ENCODE measurements at places on chromosomes 7 and 10. TPM values are rescaled to one million over a fixed set of nuclear protein-coding genes. Genes with fewer than 3 reads are reported as not detected.

Gene EPHB6
- total RNA-seq = 28.6 TPM

DNA sequence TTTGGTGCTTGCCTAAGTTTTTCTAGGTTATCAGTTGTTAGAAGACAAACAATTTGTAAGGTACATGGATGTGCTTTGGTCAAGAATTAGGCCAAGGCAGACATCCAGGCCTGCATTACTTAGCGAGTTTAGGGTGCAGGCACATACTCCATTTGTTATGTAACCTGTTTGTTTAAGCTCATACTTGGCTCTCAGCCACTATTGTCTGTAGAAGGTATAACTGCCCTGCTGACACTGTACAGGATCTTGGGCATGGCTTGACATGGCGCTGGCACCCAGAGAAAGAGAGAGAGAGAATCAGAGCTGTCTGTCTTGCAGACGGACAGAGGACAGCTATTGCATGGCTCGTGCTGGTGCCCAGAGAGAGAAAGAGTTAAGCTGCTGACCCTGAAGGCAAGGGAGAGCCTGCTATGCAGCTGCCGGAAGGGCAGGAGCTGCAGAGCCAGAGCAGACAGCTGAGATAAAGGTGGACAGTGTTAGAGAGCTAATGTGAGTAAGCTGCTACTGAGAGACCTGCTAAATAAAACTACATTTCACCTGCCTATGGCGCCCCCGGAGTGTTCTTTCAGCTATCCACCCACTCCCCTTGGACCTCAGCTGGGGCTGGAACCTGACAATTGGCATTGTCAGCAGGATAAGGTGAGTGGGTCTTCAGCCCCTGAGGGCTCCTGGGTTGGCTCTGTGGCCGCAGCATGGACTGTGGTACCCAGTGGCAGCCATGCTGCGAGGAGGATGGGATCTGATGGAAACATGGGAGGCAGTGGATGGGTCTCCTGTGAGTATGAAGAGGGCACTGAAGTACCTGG is 120.9 kb upstream of the TMEM106B start:
- no peak overlapping the region for H3K4me3 ChIP-seq
- H3K4me1 ChIP-seq = no peaks in the 10 kb centered on the region
- no peak for DNase-seq
- no peak overlapping the region for H3K27ac ChIP-seq
- no peaks in the 10 kb centered on the region for H3K27me3 ChIP-seq
- no peaks in the 10 kb centered on the region for H3K36me3 ChIP-seq

Gene IFIT2
- 10.2 TPM for total RNA-seq

- no peak overlapping the region for H3K27ac ChIP-seq
- no peaks in the 10 kb centered on the region for H3K4me1 ChIP-seq
- no peaks in the 10 kb centered on the region for H3K36me3 ChIP-seq
- H3K4me3 ChIP-seq = no peak overlapping the region
- DNase-seq = no peak
- H3K27me3 ChIP-seq = no peaks in the 10 kb centered on the region
Measured at GRCh38 chr7:11742496-11742895, 89.5 kb downstream of the THSD7A start.

Gene ITPRID1
- total RNA-seq = not detected

Gene EN2
- total RNA-seq = not detected

Gene PLEKHS1
- total RNA-seq = 0.15 TPM

DNA sequence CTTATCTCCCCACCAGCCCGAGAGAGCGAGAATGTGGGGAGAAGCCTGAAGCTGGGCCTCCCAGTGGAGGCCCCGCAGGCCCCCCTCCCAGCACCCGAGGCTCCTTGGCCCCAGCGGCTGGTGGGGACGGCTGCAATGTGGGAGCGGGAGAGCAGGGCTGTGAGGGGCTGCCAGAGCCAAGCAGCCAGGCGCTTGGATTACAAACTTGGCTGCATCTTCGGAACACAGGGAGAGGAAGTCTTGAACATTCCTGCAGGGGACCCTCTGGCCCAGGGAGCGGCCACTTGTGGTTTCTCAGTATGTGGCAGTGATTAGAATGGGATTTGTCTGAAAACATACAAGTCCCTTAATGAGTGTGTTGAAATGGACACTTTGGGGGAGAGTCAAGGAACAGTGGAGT is 23.2 kb downstream of the ELN start:
- no peaks in the 10 kb centered on the region for H3K27me3 ChIP-seq
- no peak overlapping the region for H3K4me3 ChIP-seq
- no peaks in the 10 kb centered on the region for H3K4me1 ChIP-seq
- no peak for DNase-seq

- no peak for DNase-seq
- H3K4me1 ChIP-seq = no peaks in the 10 kb centered on the region
- peaks cover 17% of the 10 kb centered on the region for H3K27me3 ChIP-seq
- no peak overlapping the region for H3K4me3 ChIP-seq
Measured at GRCh38 chr10:11810313-11810766, 12.8 kb upstream of the PROSER2 start.

- peaks cover 13% of the 10 kb centered on the region for H3K36me3 ChIP-seq
- no peak overlapping the region for H3K4me3 ChIP-seq
- DNase-seq = no peak
Measured at GRCh38 chr7:55970978-55971377, 6.6 kb downstream of the NIPSNAP2 start.

GRCh38 chr7:2522780-2523433 is 3.3 kb downstream of the LFNG start:
- H3K27me3 ChIP-seq = no peaks in the 10 kb centered on the region
- peak overlapping the region; percentile 97 for H3K4me3 ChIP-seq
- peaks cover 43% of the 10 kb centered on the region for H3K36me3 ChIP-seq
- H3K4me1 ChIP-seq = peaks cover 39% of the 10 kb centered on the region
- H3K27ac ChIP-seq = peak overlapping the region; percentile 87
- peak; percentile 58 for DNase-seq

Gene INA
- 0.10 TPM for total RNA-seq

Gene RBP3
- not detected for total RNA-seq

Gene ADAP1
- total RNA-seq = 12.4 TPM

GRCh38 chr7:95106401-95106800 is 199.0 kb downstream of the PPP1R9A start:
- DNase-seq = no peak
- H3K4me3 ChIP-seq = no peak overlapping the region
- H3K27me3 ChIP-seq = no peaks in the 10 kb centered on the region
- no peaks in the 10 kb centered on the region for H3K36me3 ChIP-seq
- H3K4me1 ChIP-seq = no peaks in the 10 kb centered on the region

- no peak for DNase-seq
- H3K4me3 ChIP-seq = no peak overlapping the region
- H3K27me3 ChIP-seq = peaks cover 48% of the 10 kb centered on the region
- H3K4me1 ChIP-seq = peaks cover 5% of the 10 kb centered on the region
Measured at GRCh38 chr10:25176421-25176968, 1.7 kb downstream of the GPR158 start.

DNA sequence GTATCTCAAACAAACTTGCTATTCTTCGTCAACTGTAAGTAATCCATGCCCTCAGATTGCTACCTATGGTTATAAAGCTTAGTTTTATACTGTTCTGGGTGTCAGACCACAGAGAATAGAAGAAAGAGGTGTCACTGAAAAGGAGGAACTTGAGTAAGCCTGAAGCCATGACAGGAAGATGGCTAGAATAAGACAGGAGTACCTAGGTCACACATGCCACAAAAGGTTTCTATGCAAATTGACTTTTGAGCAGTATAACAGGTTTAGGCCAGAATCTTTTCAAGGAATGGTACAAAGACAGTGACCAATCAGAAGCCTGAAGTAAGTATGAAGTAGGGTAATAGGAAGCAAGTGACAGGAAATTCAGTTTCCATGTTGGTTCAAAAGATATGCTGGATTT is 23.5 kb downstream of the FBXW4 start:
- H3K36me3 ChIP-seq = peaks cover 40% of the 10 kb centered on the region
- H3K4me1 ChIP-seq = peaks cover 6% of the 10 kb centered on the region
- DNase-seq = no peak
- no peaks in the 10 kb centered on the region for H3K27me3 ChIP-seq

GRCh38 chr7:50226145-50226544 is 78.4 kb upstream of the IKZF1 start:
- no peak for DNase-seq
- peak overlapping the region; percentile 92 for H3K27ac ChIP-seq
- peaks cover 34% of the 10 kb centered on the region for H3K36me3 ChIP-seq

Gene PWWP2B
- total RNA-seq = 8.1 TPM

- DNase-seq = no peak
- H3K4me1 ChIP-seq = no peaks in the 10 kb centered on the region
Measured at GRCh38 chr7:22363756-22364422, 6.9 kb upstream of the RAPGEF5 start.

DNA sequence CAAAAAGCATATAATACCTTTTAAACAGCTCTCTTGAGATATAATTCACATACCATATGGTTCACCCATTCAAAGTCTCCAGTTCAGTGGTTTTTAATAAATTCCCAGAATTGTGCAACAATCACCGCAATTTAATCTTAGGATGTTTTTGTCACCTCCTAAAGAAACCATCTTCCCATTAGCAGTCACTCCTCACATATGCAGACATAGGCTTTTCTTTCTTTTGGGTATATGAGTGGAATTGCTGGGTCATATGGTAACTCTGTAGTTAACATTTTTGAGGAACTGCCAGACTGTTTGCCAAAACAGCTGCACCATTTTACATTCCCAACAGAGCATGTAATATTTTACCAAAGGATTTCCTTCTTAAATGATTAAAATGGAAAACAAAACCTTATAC is 57.0 kb downstream of the CC2D2B start:
- no peaks in the 10 kb centered on the region for H3K36me3 ChIP-seq
- no peak for DNase-seq
- H3K27me3 ChIP-seq = no peaks in the 10 kb centered on the region
- no peak overlapping the region for H3K27ac ChIP-seq

Data from activated CD4-positive, alpha-beta T cell treated with anti-CD3 and anti-CD28 coated beads, Interleukin-2, amount 10 ng/mL, durations not matched to agents 7 days and 5 days (primary cell).